T-helper 1 cell (primary cell): ENCODE measurements at places on chromosomes 12 and 14.

DNA sequence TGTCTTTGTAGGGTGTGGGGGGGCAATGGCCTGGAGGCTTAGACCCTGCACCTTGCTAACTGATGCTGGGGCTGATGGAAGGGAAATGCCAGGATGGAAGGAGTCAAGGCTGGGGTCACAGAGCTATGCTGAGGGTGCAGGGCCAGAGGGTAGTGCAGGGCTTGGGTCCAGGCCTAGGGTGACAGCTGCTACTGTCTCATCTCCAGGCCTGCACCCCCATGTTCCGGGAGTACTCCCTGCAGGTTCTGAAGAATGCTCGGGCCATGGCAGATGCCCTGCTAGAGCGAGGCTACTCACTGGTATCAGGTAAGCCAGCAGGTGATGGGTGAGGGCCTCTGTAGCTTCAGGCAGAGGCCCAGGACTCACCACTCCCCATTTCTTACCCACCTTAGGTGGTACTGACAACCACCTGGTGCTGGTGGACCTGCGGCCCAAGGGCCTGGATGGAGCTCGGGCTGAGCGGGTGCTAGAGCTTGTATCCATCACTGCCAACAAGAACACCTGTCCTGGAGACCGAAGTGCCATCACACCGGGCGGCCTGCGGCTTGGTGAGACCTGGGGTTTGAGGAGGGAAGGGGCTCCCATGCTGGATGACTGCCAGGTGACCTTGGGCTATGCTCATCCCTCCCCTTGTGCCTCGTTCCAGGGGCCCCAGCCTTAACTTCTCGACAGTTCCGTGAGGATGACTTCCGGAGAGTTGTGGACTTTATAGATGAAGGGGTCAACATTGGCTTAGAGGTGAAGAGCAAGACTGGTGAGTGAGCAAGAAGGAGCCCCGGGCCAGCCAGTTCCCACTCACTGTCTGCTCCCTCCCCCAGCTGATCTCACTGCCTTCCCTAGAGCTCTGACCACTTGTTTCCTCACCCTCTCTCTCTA lies 4.1 kb downstream of the SHMT2 start:
- no peak for DNase-seq

GRCh38 chr12:116717466-116718437 lies 20.1 kb downstream of the SPRING1 start:
- no peak for DNase-seq

DNA sequence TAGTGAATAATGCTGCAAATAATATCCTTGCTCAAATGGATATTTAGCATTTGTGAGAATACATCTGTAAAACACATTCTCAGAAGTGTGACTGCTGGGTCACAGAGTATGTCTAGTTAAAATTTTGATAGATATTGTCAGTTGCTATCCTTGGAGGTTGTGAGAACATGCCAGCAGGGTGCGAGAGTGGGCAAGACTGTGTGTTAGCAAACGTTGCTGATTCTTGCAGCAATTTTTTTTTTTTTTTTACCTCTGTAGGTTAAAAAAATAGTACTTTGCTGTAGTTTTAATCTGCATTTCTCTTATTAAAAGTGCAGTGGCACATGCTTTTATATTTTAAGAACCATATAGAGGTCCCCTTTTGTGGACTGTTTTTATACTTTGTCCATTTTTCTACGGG lies 4.5 kb upstream of the NYNRIN start:
- DNase-seq, result no peak

DNA sequence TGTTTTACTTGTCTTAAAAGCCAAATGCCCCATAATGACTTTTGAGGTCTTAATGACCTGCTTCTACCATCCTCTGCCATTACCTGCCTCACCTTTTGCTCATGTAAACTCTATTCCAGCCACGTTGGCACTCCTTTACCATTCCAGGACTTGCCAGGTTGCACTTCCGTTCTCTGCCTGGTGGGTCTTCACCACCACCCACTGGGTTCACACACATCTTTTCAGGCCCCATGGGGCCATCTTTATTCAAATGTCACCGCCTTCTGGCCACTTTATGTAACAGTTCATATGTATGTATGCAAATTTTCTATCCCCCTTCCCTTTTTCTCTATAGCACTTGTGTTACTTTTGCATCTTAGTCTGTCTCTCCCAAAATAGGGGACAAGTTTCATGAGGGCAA lies 57.7 kb downstream of the ATP2A2 start:
- DNase-seq, result no peak

DNA sequence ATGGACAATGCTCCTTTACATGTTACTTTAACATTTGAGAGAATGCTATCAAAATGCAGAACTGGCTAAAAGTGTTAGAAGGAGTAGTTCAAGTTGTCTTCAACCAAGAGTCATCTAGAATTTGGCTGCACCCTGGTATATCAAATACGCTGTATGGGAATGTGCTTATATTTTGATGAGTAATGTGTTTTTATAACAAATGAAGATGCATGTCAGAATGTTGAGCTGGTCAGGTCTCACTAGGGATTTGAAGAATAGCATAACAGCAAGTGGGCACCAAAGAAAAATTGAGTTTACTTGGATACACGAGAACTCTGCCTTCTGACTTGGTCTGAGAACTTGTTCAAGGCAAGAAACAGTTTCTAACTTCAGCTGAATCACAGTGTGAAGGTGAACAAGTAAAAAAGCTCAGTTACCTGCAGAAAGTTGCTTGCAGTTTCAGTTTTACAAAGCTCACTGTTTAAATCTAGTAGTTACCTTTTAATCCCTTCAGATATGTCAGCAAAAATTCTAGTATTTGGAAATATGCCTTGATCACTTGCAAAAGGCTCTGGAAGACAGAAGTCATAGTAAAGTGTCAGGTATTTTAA lies 82.3 kb downstream of the PDE3A start:
- DNase-seq, result no peak

DNA sequence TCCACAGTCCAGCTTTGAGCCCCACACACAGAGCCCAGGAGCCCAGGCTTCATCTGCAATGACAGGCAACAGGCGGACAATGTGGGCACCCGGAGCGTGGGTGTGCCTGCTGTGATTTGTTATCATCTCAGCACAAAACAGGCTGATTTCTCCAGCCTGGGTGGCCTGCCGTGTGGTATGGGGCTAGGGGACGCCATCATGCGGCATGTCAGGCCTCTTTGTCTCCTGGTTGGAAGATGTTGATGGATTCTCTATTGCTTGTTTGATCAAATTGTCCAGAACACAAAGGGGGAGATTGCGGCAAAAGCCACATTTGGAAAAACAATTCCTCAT lies 147.1 kb downstream of the KIF26A start:
- no peak for DNase-seq

DNA sequence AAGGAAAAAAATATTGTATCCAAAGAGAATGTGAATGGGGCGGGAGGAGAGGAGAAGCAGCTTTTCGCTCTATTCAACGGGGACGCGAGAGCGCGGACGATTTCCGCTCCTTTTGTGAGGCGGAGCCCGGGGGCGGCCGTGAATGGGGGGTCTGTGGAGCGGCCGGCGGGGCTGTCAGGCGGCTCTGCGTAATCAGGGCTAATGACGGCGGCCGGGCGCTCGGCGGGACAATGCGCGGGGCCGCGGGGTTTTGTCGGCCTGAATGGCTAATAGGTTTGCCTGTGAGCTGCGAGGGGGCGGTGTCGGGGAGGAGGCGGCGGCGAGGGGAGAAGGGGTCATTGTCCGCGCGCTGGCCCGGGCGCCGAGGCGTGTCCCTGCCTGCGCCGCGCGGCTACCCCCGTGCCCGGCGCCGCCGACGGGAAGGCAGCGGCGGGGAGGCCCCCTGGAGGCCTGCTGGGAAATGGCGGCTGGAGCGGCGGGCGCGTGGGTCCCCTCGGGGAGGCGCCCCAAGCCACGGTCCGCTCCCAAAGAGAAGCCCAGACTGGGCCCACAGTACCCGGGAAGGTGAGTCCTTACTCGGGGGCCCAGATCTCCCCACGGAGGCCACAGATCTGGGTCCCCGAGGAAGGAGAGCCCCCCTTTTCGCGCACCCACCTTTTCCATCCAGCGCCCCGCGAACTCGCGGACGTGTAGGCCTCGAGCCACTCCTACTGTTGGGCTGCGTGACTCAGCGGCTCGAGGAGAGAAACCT lies 6.0 kb downstream of the SIX6 start:
- no peak for DNase-seq

DNA sequence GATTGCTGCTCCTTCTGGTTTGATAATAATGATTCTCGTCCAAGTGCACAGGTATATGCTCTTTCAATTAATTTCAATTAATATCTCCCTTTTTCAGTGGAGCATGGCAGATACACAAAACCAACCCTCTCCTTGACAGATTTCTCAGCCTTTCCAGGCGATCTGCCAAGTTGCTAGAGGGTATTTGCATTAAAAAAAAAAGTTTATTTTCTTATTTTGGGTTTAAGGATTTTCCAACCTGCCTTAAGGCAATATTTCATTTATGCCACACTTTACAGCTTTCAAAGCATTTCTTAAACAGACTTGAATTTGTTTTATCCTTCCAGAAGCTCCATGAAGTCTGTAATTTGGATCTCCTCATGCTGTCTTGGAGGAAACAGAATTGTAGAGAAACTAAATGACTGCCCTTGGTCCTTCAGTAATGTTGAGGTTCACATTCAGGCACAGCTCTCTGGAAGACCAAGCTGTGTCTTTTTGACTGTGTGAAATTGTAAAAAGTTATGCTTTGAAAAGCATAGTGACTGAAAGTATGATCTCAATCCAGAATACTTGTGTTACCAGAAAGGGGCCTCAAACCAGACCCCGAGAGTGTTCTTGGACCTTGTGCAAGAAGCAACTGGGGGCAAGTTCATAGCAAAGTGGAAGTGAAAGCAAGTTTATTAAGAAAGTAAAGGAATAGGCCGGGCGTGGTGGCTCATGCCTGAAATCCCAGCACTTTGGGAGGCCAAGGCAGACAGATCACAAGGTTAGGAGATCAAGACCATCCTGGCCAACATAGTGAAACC lies 2.3 kb downstream of the DGLUCY start:
- no peak for DNase-seq

DNA sequence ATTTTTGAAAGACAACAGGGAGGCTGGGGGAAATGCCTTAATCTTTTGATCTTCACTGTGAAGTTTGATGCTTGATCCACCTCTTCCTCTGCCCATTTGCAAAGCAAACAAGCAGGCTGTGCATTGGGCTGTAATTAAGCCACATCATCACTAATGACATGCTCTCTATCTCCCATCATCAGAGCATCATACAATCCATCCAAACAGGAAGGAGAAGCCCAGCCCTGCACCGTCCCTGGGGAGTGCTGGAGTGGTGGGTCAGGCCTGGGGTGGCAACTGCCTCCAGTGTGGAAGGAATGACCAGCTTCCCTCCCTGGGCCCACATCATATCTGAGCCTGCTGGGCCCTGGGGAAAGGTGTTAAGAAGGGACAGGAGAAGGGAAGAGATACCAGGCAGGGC lies 6.9 kb upstream of the KRT74 start:
- DNase-seq, result no peak

DNA sequence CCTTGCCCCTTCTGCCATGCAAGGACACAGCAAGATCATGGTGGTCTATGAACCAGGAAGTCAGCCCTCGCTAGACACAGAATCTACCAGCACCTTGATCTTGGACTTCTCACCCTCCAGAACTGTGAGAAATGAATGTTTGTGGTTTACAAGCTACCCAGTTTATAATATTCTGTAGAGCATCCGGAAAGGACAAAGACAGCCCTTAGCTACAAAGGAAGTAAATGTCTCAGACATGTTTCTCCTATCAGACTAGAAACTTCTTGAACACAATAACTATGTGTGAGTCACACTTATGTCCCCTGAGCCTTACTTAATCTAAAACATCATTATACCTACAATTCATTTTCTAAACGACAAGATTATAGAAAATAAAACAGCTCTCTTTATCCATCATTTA lies 176.7 kb downstream of the KLHL28 start:
- no peak for DNase-seq

GRCh38 chr14:72600551-72601330 lies 293.2 kb downstream of the DPF3 start:
- DNase-seq, result no peak

DNA sequence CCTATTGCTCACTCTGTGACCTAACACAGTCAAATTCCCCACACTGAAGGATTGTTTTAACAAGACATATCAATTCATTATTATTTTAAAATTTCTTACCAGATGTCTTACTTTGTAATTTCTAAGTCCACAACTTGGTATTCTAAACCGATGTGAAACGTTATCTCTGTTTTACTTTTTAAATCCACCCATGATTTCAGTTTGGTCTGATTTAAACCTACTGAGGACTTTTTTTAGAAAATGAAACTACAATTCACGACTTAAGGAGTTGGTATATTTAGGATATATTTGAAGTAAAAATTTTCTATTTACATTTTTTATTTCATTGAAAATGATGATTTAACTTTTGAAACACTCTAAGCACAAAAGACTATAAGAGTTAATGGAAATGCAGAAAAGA lies 35.1 kb upstream of the GRIP1 start:
- no peak for DNase-seq

GRCh38 chr12:63888908-63889635 lies 44.6 kb downstream of the SRGAP1 start:
- no peak for DNase-seq

DNA sequence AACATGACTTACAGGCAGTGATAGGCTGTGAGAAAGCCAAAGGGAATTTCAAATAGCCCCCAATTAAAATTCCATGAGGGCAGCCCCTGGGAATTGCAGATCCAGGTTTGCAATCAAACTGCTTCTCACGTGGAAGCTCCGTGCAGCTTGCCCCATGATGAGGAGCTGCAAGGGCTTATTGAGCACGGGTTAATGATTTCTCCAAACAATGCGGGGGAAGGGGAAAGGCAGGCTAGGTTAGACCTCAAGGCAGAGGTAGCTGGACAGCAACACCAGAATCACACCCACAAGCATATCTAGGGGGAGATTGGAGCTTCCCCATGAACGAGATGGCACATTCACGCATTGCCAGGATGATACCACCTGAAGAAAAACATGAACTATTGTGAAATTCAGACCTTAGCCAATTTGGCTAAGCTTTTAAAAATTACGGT lies 5.0 kb upstream of the DUSP6 start:
- no peak for DNase-seq

DNA sequence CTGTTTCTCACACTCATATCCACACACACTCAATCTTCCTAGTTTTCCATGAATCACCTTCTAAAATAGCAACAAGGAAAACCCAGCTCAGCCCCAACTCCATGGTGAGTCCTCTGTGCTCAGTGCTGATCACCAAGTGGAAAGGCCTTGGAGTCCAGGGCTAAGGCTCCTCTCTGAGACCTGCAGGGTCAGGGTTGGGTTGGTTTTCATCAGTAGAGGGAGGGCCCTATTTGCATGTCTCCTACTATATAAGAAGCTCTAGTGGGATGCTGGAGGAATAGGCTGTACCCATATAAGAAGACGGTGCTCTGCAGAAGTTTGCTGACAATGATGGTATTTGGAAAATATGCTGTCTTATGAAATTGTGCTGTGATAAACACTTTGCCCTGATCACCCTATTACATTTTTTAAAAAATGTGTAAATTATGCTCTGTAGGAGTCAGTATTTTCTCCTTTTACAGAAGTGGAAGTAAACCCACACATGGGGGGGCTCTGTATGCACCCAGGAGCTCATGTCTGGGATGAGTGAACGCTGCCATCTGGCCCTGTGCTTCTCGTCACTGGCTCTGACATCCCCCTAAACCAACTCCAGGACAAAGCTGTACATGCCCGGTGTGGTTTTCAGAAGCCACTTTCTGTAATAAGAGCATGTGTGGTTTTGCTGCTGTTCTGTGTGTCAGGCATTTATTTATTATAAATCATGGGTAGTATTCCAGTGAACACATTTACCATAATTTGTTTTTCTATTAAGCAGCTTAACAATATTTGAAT lies 536.3 kb downstream of the TMEM121 start:
- DNase-seq, result no peak

GRCh38 chr12:43407816-43408645 lies 144.0 kb downstream of the ADAMTS20 start:
- DNase-seq, result no peak

- DNase-seq, result peak; percentile 59
Observed at GRCh38 chr12:49019443-49020324, 1.1 kb upstream of the PRKAG1 start.
